ENCODE measurements at places on chromosomes 5 and 9.

- DNase-seq = peak; percentile 18
These were observed 789 bp downstream of the COL27A1 start for GRCh38 chr9:114155995-114156656.

GRCh38 chr5:149300441-149300840 lies 28.8 kb downstream of the AFAP1L1 start:
- no peak for DNase-seq

GRCh38 chr5:53575831-53576230 lies 15.4 kb downstream of the NDUFS4 start:
- DNase-seq = no peak

DNA sequence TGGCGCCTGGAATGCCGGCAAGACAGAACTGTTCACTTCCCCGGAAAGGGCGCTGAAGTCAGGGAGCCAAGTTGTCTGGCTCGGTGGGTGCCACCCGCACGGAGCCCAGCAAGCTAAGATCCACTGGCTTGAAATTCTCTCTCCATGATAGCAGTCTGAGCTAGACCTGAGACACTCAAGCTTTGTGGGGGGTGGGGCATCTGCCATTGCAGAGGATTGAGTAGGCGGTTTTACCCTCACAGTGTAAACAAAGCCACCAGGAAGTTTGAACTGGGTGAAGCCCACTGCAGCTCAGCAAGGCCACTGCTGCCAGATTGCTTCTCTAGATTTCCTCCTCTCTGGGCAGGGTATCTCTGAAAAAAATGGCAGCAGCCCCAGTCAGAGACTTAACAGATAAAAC lies 277.4 kb downstream of the SLCO4C1 start:
- DNase-seq = no peak

GRCh38 chr5:109630093-109630492 lies 59.6 kb upstream of the MAN2A1 start:
- no peak for DNase-seq

DNA sequence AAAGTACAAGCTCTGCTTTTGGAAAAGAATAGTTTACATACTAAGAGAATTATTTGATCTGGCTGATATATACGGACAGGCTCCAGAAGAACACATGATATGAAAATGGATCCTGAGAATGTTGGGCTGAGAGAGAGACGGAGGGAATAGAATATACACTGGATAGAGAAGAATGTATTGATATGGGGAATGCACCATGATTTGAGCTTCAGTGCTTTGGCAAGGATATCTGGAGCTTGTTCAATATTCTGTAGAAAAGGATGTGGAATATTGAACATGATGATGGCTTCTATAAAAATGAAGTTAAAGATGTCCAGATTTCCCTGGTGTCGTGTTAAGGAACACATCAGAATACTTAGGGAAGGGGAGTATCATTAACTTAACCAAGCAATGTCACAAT lies 280.5 kb upstream of the VLDLR start:
- no peak for DNase-seq

- no peak for DNase-seq
These were observed 30.3 kb downstream of the TPPP start for GRCh38 chr5:662751-663435.

DNA sequence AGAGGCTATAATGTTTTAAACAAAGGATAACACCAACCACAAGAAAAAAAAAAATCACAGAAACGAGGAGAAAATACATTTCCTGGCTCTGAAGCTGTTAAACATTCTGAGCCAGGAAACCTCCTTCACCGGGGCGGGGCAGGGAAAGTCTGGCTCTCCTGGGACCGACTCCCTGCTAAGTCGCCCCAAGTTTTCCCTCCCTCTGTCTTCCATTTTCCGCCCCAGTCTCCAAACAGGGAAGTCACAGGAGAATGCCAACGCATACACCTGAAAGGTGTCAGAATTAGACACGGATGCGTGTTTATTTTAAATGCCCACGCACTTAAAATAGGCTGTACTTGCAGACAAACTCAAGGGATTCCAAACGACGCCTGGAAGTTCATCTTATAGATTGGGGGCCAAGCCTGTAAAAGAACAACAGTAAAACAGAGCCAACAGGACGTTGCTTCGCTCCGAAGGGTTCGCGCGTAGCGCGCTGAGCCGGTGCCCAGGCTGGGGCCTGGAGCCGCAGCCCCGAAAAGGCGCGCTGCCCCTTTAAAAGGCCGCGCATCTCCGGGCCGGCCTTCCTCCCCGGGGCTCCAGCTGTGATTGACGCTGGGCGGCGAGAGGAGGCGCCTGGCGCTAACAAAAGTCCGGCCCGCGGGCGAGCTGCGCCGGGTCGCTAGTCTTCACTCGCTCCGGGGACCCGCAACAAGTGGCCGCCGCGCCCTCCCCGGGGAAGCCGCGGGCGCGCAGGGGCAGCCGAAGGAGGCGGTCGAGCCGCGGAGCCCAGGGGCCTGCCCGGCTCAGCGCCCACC lies at the start of gene FBXL7:
TSS of gene FBXL7 (plus strand) at position 653 of the 797 bp plus-strand sequence.
- no peak for DNase-seq

DNA sequence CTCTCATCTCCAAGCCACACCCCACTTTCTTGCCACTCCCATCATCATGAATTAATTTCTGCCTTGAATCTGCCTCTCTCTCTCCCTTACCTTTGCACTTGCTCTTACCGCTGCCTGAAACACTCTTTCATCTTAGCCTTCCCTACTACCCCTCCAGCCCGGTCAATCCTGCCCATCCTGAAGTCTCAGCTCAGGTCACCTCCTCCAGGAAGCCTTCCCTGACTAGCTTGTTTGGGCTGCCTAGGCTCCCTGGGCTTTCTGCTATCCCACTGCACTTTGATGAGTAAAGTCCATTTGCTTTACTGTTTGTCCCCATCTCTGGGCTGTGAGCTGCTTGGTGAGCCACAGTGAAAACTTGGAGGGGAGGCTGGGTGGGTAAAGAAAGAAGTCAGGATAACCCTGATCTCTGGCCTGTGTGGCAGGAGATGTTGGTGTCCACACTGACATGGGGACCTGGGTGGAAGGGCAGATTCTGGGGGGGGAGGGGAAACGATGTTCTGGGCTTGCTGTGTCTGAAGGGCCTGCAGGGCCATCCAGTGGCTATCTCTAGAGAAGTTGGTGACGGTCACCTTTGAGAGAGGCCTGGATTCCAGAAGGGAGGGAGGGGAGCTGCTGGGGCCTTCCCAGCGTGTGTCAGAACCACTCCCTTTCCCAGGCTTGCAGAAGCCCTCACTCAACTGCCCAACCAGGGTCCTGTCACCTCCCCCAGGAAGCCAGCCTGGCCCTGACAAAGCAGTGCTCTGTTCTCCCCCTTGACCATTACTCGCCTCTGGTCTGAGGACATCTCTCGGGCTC lies 75.0 kb upstream of the DAB2IP start:
- no peak for DNase-seq

GRCh38 chr5:969408-969839 lies 39.2 kb upstream of the NKD2 start:
- no peak for DNase-seq

DNA sequence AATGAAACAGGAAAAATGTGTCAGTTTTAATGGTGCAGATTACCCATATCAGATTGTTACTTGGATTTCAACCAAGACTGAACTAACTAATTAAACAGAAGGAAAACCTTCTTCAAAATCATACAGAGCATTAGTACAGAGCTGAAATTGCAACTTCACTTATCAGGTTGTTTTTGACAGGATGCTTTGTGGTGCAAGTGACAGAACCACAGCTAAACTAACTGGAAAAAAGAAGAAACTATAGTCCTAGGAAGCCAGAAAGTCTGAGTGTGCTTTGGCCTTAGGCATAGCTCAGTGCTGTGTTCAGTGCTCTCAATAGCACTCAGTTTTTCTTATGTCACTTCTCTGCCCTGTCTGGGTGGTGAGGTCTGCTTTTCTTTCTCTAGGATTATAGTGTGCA lies 267.4 kb downstream of the CHSY3 start:
- no peak for DNase-seq

- no peak for DNase-seq
These were observed 36.6 kb upstream of the ANKH start for GRCh38 chr5:14908172-14908571.

GRCh38 chr5:528629-529511 lies 4.6 kb upstream of the SLC9A3 start:
- no peak for DNase-seq

DNA sequence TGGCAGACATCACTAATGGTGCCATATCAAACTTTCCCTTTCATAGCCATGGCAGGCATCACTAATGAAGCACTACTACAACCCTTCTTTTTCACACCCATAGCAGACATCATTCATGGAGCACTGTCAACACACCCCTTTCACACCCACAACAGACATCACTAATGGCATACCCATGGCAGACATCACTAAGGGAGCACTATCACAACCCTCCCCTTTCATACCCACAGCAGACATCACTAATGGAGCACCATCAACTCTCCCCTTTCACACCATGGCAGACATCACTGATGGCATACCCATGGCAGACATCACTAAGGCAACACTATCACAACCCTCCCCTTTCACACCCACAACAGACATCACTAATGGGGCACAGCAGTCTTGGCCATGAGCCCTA lies 33.7 kb downstream of the LAMC3 start:
- no peak for DNase-seq

- no peak for DNase-seq
These were observed 10.6 kb downstream of the DDX46 start for GRCh38 chr5:134769206-134769605.

DNA sequence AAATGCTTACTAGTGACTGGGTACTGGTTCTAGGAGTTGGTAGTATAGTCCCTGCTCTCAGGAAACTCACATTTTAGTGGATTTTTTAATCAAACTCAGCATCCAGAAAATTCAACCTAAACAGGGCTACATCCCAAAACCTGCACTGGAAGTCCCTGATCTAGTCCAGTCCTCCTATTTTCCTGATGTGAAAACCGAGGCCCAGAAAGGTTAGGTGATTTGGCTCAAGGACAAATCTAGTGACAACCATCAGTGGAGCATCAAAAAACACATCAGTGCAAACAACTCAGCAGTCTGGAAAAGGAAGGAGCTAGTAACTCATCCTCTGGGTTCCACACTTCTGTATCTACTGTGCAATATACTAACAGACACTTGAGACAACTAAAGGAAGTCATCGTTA lies 38.2 kb downstream of the SERINC5 start:
- DNase-seq = no peak

GRCh38 chr9:129549684-129550083 lies 71.2 kb downstream of the C9orf50 start:
- DNase-seq = no peak

DNA sequence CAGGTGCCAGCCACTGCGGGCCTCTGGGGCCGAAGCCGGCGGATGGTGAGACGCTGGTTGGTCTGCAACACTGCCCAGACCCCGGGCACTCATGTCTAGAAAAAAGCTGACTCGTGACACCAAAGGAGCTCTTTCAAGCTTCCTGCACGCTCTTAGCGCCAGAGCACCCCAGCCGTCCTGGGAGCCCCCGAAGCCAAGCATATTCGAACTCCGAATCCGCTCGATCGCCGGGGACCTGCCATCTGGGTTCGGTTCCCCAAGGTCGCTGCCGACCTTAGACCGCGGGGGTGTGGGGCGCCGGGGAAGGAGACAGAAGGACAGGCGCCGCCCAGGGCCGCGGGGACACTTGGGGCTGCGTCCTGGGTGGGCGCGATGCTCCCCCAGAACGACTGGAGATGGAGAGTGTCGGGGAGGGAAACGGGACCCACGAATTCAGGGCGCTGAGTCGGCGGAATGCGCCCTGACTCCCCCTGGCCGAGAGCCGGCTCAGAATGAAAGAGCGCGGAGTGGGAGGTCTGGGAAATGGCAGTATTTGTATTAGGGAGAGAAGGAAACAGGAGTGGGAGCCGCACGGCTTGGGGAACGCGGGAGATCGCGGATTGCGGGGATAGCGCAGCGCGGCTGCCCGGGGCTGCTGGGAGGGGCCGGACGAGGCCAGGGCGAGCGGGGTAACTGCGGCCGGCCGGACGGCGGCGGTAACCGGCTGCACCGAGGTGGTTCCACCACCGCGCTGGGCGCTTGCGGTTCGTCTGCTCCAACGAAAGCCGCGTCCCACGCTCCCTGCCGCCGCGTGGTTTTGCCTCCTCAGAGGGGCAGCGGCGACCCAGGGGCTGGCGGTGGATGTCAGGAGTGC lies 20.1 kb upstream of the MARCHF6 start:
- DNase-seq = no peak

DNA sequence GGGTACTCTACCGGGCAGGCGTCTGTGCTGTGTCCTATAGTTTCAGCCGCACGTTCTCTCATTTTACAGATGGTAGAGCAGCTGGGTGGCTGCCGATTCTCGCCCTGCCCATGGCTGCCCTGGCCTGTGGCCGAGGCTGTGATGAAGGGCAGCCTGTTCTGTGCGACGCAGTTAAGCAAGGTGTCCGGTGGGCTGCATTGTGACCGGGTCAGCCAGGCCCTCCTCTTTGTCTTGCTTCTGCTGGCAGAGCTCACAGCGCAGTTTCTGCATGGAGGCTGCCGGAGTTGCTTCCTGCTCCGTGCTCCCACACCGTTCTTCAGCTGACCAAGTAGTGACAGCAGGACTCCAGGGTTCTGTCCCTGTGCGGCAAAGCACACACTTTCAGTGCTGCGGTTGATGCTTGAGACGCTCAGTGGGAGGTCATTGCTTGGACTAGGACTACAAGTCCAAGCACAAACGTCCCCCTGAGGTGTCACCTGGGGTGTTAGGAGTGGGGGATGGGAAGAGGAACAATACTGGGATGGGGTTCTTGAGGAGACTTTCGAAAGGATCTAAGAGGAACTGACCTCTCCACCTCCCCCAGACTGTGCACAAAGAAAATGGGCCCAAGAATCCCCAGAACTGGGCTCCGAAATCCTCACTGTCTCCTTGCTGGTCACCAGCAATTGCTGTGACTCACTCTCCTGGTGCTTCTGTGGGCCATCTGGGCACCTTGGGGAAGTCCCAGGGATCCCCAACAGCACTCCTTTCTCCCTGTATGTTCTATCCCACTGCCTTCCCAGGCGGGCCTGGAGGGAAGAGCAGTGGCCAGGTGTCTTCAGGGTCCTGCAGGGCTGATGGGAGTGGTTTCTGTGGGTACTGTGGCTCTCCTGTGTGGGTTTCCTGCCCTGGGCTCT lies 58.2 kb downstream of the GADD45G start:
- no peak for DNase-seq

GRCh38 chr9:130680836-130681768 lies 12.5 kb upstream of the EXOSC2 start:
- DNase-seq = peak; percentile 83
